NCI-H1436 (cell line): ENCODE measurements at places on chromosomes 1 and 21.
A peak's percentile ranks its signal among the peaks of the same experiment; 100 is the strongest.

DNA sequence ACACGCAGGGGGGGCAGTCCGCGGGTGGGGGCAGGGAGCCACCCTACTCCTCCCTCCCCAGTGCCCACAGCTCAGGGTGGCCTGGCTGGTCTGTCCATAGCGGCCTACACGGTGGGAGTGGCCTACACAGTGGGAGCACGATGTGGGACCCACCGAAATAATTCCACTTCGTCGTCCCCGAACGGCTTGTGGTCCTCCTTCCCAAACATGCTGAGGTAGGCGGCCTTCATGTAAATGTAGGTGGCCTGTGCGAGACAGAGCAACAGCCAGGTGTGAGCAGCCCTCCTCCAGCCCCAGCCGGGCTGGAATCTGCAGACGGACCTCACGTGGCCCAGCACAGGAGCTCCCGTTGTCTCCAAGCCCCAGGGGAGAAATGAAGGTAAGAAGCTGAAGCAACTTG, 34.4 kb downstream of the TTC39A start:
- DNase-seq = no peak

- no peak for DNase-seq
Measured at GRCh38 chr1:218546314-218546713, 201.2 kb downstream of the TGFB2 start.

GRCh38 chr1:179995576-179995975, 41.0 kb downstream of the CEP350 start:
- DNase-seq = no peak

- no peak for DNase-seq
Measured at GRCh38 chr1:25451908-25452307, 21.2 kb downstream of the MACO1 start.

DNA sequence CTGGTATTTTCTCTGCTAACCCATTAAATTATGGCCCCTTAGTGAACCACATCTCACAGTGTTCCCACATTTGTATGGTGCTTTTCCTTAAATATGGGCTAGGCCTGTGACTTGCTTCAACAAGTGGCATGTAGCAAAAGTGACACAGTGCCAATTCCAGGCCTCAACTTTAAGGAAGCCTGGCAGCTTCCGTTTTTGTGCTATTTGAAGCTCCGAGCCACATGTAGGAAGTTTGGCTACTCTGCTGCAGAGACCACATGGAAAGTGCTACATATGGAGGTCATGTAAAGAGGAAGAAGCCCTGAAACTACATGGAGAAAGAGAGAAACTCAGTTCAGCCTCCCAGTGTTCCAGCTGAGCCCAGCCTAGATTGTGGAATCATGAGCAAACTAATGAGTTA, 28.5 kb upstream of the DR1 start:
- no peak for DNase-seq

DNA sequence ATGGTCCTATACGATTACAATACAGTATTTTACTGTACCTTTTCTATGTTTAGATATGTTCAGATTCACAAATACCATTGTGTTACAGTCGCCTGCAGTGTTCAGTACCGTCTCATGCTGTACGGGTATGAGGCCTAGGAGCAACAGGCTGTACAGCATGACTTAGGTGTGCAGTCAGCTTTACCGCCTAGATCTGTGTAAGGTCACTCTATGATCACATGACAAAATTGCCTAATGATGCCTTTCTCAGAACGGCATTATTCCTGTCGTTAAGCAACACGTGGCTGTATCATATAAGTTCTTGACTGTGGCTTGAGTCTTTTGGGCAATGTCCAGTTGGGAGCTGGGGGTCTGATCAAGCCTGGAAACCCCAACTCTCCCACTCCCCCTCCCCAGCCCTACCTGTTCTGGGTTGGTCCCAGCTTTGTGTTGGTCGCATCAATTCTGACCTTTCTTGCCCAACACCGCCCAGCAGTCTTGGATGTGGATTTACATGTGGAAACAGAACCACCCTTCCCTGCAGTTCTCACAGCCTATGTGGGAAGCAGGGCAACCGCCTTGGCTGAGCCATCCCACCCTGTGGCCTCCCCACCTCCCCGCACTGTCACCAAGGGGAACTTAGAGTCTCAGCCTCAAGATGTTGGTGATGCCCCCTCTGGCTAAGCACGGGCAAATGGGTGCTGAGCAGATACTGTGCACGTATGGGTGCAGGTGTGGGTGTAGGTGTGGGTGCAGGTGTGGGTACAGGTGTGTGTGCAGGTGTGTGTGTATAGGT, 80.2 kb upstream of the ACTL8 start:
- DNase-seq = no peak

DNA sequence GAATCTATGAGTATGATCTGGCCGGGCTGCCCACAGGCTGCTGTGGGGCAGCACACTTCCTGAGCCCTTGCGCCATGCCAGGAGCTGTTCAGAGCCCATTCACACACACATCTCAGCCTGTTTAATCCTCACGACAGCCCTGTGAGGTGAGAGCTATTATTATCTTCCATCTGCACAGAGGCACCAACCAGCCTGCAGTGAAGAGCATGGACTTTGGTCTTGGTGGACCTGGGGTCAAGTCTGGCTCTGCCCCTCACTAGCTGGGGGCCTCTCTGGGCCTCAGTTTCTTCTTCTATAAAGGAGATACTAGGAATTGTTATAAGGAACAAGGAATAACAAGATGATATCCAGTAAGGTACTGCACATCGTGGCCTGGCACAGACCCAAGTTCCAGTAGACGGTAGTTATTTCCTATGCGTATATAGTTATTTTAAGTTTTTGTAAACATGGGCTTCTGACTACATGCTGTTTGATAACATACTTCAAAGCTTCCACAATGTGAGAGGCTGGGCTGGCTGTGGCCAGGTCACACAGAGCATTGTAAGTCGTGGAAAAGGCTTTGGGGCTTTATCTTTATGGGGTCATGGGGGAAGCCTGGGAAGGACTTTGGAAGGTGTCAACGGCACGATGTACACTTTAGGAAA, 3.4 kb upstream of the PADI2 start:
- no peak for DNase-seq

DNA sequence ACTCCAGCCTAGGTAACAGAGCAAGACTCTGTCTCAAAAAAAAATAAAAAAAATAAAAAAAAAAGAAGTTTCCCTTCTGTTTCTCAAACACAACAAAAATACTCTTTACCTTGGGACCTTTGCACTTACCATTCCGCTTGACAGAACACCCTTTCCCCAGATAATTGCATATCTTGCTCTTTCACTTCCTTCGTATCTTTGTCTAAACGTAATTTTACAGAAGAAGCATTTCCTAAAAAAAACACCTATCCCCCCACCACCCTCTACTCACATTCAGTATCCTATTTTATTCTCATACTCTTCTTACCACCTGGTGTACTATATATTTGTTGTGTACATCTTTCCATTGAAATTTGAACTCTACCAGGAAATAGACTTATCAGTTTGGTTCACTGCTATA, 32.7 kb downstream of the ASH1L start:
- no peak for DNase-seq

DNA sequence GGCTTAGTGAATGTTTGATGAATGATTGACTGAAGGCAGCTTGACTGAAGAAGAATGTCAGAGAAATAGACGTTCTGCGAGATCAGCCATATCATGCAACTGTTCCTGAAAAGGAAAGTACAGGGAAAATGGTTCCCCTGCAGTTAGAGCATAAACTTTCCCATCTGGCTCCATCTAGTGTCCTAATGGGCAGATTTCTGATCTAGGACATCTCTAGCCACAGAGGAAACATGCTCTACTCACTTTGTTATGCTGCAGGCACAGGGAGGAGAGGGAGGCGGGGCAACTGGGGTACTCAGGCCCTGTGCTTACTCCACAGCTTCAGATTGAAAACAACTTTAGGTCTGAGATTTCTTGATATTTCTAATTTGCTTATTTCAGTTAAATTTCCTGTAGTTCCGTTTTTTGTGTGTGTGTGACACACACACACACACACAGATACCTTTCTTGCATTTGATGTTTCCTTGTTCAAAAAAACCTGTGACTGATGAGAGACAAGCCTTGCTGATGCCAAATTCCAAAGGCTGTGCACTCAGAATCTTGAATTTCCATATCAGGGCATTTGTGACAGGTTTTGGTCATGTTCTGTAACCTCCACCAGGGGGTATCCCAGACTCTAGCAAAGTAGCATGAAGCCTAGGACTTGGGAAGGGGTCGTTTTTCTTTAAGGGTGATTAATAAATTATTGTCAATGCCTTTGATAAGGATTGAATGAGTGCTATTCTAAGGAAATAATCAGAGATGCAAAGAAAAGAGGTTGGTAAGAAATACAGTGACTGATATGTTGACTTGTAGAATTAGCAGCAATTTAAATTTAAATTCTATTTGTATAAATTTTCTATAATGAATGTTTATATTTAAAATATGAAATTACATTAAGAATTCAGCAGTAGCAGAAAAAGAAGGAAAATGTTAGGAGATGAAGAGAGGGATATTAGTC, 139.7 kb upstream of the BEND5 start:
- peak; percentile 38 for DNase-seq
